ENCODE measurements at places on chromosomes 3 and 15.
A peak's percentile ranks its signal among the peaks of the same experiment; 100 is the strongest.

- DNase-seq = peak; percentile 84
Observed at GRCh38 chr15:40320931-40321371, 2.5 kb upstream of the INAFM2 start.

DNA sequence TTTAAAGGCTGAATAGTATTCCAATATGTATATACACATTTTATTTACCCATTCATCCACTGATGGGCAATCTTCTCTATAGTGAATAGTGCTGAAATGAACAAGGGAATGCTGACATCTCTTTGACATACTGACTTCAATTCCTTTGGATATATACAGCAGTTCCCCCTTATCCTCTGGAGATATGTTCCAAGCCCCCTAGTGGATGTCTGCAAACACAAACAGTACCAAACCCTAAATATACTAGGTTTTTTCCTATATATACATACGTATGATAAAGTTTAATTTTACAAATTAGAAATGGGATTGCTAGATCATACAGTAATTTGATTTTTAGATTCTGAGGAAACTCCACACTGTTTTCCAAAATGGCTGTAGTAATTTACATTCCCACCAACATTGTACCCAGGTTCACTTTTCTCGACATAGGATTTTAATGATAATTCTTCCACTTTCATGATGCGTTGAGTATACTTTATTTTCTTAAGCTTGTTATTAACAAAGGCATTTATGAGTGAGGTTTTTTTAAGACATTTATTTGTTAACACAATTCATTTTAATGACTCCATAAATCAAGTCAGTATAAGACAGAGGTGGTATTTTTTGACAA is 38.2 kb downstream of the VPS13C start:
- DNase-seq = no peak

GRCh38 chr3:29552051-29552450 is 271.2 kb downstream of the RBMS3 start:
- DNase-seq = no peak

GRCh38 chr15:45429941-45430792 is 51.8 kb upstream of the GATM start:
- peak; percentile 10 for DNase-seq

DNA sequence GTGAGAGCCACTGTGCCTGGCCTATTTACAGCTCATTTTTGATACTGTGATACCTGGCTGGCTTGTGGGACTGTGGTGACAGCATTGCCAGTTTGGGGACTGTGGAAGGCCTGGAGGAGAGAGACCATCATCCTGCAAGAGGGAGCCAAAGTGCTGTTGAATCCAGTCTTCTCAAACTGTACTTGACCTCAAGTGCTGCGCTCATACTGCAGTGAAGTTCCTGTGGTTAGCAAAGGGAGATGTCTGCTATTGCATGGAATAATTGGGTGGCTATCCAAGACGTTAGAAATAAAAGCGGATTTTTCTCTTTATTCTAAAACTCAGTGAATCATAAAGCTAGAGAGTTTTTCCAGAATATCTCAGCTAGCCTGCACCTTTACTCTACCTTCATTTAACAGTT is 83.4 kb downstream of the CCK start:
- no peak for DNase-seq

DNA sequence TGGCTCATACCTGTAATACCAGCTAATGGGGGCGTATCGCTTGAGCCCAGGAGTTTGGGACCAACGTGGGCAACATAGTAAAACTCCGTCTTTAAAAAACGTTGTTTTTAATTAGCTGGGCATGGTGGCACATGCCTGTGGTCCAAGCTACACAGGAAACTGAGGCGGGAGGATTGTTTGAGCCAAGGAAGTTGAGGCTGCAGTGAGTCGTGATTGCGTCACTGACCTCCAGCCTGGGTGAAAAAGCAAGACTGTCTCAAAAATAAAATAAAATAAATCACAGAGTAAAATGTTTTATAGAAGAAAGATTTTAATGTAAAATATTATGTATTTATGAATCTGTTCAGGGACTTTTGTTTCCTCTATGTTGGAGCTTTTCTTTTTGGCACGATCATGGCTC is 15.3 kb upstream of the STRIT1 start:
- DNase-seq = no peak

DNA sequence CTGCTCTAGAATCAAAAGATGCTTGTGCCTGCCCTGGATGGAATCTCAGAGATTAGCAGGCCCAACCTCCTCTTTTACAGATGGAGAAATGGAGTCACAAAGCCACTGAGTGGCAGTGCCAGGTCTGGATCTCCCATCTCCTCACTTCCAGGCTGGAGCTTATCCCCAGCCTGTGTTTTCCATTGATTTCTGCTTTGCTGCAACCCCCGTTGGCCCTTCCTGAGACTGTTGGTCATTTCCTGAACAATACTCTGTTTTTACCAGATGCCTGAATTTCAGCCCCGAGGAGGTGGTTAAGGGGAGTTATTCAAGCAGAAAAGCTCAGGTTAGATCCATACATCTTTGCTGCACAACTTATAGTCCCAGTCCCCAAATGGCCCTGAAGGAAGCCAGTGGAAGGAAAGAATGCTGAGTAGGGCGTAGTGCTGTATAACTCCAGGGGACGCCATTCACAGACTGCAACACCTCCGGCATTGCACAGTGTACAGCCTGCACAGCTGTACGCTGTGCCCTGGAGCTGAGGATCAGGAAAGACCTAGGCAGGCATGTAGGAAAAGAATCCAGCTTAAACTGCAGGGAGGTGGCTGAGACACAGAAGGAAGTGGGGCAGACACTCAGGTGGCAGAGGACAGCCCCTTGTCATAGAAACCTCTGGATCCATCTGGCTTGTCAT is 77.5 kb downstream of the RPLP1 start:
- DNase-seq = no peak

- no peak for DNase-seq
Observed at GRCh38 chr3:174533286-174533685, 325.8 kb upstream of the NAALADL2 start.

DNA sequence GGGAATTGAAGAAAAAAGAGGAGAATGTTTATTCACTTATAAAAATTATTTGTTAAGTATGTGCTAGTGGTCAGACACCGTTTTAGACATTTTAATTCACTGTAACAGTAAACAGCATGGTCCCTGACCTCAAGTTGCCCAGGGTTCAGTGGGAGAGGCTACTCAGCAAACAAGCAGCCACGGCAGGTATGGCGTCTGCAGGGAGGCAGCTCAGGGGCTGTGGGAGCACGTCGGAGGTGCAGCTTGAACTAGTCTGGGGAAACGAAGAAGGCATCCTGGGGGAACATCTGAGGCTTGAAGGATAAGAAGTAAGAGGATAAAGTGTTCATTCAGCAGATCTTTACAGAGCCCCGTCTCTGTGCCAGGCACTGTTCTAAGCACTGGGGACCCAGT is 66.0 kb downstream of the CRTC3 start:
- no peak for DNase-seq

DNA sequence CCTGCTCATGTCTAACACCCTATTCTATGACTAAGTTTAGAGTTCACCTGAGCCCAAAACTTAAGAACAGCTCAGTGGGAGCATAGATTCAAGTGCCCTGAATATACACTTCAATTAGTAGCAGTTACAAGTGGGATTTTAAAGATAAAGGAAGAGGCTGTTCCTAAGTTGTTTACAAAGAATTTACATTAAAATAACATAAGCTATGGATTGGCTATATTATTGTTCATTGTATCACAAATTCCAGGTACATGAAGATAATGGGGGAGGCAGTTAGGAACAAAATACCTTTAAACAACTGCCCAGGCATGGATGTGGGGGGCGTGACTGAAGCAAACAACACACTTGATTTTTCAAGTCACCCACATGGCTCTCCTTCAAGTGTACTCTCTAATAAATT is 52.7 kb downstream of the ROPN1B start:
- no peak for DNase-seq

DNA sequence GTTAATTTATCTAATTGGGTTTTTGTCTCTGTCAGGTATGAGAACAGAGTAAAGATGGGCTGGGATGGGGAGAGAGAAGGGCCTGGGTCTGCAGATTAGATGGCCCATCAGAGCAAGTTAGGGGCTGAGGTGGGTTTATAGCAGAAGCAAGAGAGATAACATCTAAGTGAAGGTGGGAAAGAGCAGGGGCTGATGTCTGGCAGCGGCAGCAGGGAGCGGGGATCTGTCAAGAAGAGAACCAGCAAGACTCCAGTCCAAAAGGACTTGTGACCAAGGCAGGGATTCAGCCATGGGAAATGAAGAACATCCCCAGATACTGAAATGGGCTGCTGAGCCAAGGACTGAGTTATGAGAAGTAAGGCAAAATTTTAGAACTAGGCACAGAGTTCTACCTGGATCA is 320.6 kb upstream of the TBL1XR1 start:
- no peak for DNase-seq

DNA sequence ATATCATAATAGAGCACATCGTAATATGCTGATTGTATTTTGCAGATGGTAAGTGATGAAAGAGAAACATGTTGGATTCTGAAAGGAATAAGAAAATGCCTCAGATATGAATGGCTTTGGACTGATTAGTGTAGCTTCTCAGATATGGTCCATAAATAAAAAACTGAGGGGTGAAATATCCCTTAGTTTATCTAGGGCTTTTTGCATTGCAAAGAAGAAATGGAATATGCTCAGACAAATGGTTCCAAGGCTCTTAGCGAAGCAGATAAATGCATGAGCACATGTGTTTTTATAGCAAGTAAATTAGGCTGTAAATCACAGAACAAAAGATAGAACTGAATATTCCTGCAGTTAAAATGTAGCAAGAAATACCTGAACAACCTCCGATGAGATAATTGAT is 820.9 kb upstream of the GRM7 start:
- no peak for DNase-seq

DNA sequence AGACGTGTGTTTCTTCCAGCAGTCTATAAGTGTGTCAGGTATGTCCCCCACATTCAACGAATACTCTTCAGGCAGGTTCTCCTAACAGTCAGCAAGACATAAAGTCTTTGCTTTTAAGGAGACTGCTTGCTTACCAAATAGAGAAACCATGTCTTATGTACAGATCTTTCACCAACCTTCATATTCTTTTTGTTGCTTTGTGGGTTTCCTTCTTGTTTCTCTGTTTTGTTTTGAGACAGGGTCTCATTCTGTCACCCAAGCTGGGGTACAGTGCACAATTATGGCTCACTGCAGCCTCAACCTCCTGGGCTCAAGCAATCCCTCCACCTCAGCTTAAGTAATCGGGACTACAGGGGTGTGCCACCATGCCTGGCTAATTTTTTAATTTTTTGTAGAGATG is 14.3 kb downstream of the DYNC1LI1 start:
- no peak for DNase-seq

DNA sequence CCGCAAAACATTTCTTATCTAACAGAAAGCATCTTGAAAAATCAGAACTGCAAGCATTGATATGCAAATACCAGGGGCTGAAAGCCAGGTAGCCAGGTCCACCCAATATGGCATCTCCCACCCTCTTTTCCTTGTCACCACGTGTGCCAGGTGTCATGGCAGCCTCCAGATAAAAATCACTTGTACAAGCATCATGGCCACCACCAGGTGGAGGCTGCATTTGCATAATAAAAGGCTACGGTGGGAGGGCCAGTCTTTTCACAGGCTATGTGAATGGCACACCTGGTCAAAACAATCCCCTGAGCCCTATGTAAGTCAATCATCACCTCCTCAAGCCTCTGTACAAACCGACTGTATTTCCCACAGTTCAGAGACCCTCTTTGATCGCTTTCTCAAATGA is 1233.1 kb upstream of the ALCAM start:
- no peak for DNase-seq

GRCh38 chr3:132592216-132592615 is 4.9 kb upstream of the ACKR4 start:
- DNase-seq = no peak

- peak; percentile 6 for DNase-seq
Observed at GRCh38 chr3:71907996-71908395, 123.0 kb upstream of the PROK2 start.

- no peak for DNase-seq
Observed at GRCh38 chr3:180092889-180093288, 56.2 kb upstream of the PEX5L start.

- no peak for DNase-seq
Observed at GRCh38 chr3:156820692-156821080, 5.5 kb upstream of the LEKR1 start.

DNA sequence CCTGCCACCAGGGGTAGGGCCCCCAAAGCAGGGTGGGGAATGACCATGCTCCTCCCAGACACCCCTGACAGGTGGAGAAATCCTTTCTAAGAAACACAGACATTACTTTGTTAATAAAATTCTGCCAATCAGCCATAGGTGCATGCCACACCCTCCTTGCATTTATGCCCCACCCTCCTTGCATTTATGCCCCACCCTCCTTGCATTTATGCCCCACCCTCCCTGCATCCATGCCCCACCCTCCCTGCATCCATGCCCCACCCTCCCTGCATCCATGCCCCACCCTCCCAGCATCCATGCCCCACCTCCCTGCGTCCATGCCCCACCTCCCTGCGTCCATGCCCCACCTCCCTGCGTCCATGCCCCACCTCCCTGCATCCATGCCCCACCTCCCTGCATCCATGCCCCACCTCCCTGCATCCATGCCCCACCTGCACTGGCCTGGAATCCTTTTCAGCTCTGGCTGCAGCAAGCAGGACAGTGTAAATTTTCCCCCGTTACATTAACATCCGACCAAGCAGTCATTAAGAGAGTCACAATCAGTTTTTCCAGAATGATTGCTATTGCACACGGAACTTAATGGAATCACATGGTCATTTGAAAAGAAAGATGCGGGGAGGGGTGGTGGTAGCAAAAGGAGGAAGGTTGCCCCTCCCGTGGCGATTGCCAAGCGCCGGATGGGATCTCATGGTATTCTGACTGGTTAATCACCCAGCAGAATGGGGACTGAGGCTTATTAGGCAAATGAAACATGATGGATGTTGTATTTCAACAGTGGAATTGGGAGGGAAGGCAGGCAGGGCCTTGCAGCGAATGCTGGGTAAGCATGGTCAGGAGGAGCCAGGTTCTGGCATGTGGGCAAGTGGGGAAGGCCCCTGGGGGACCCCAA is 91.2 kb downstream of the TLE3 start:
- no peak for DNase-seq

DNA sequence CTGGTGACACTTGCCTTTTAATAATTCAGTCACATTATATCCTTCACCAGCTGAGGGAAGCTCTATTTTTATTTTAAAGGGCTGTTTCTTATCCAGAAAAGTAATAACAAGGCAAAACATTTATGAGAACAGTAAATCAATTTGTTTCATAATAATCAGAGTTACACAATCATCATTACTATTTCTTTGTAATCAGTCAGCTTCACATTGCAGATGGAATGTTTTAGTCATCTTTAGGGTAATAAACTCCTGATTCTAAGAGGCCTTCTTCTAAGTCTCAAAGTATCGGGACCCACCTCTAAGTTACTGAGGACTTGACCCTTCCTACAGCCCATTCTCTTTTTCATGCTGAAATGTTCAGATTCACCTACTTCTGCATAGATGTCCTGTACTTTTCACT is 298.3 kb upstream of the TGFBR2 start:
- no peak for DNase-seq

- DNase-seq = no peak
Observed at GRCh38 chr3:161915418-161915750, 418.8 kb downstream of the OTOL1 start.

- no peak for DNase-seq
Observed at GRCh38 chr3:57397175-57398026, 104.9 kb upstream of the ASB14 start.
